ENCODE measurements at places on chromosomes 4 and X. TPM values are rescaled to one million over a fixed set of nuclear protein-coding genes. Genes with fewer than 3 reads are reported as not detected.

GRCh38 chr4:66465111-66465510 lies 794.8 kb upstream of the EPHA5 start:
- H3K27me3 ChIP-seq: no peaks in the 10 kb centered on the region
- DNase-seq: no peak
- no peak overlapping the region for H3K27ac ChIP-seq
- peaks cover 9% of the 10 kb centered on the region for H3K4me1 ChIP-seq
- no peaks in the 10 kb centered on the region for H3K36me3 ChIP-seq
- H3K4me3 ChIP-seq: no peak overlapping the region

DNA sequence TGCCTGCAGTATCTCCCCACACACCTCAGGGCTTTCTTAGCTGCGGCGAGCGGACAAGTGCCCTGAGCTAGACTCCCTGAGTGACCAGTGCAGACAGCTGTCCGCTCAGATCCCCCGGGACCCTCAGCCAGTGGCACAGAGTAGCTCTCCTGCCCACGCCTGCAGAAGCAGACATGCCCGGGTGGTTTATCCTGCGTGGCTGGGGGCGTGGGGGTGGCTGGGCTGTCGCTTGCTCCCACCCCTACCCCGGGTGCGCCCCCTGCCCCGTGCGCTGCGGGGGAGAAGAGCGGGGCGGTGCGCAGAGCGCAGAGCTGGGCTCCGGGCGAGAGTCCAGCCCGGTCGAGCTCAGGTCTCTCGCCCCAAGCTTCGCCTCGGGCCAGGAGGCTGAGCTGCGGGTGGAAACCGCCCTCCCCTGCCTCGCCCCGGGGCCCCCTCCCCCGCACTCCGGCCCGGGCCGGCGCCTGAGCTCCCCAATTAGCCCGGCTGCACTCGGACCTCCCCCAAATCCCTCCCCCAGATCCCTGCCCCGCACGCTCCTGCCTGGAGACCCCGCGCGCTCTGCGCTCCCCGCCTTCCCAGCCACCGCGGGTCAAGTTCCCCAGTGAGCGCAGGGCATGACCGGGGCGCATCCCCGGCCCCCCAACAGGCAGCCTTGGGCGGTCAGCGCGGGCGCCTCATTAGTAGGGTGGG lies 11.7 kb upstream of the SHOX start:
- no peaks in the 10 kb centered on the region for H3K36me3 ChIP-seq
- no peak overlapping the region for H3K4me3 ChIP-seq
- no peak overlapping the region for H3K27ac ChIP-seq
- peaks cover 3% of the 10 kb centered on the region for H3K4me1 ChIP-seq

GRCh38 chrX:32745323-32745722 lies 466.0 kb downstream of the DMD start:
- no peaks in the 10 kb centered on the region for H3K27me3 ChIP-seq
- no peak overlapping the region for H3K27ac ChIP-seq
- no peak overlapping the region for H3K4me3 ChIP-seq

- peaks cover 10% of the 10 kb centered on the region for H3K4me1 ChIP-seq
- no peaks in the 10 kb centered on the region for H3K27me3 ChIP-seq
- H3K36me3 ChIP-seq: peaks cover 6% of the 10 kb centered on the region
- no peak overlapping the region for H3K27ac ChIP-seq
- no peak overlapping the region for H3K4me3 ChIP-seq
- no peak for DNase-seq
Measured at GRCh38 chrX:19839770-19840254, 47.6 kb downstream of the SH3KBP1 start.

- H3K27ac ChIP-seq: peak overlapping the region; percentile 54
- DNase-seq: no peak
- H3K36me3 ChIP-seq: no peaks in the 10 kb centered on the region
- peaks cover 2% of the 10 kb centered on the region for H3K27me3 ChIP-seq
Measured at GRCh38 chr4:37719021-37719420, 32.8 kb upstream of the RELL1 start.

- H3K4me1 ChIP-seq: no peaks in the 10 kb centered on the region
- H3K36me3 ChIP-seq: no peaks in the 10 kb centered on the region
- H3K27ac ChIP-seq: no peak overlapping the region
- H3K4me3 ChIP-seq: no peak overlapping the region
- no peak for DNase-seq
Measured at GRCh38 chr4:30600246-30601017, 119.7 kb upstream of the PCDH7 start.

- no peak for DNase-seq
- H3K4me1 ChIP-seq: no peaks in the 10 kb centered on the region
- H3K36me3 ChIP-seq: no peaks in the 10 kb centered on the region
- H3K27ac ChIP-seq: no peak overlapping the region
- no peaks in the 10 kb centered on the region for H3K27me3 ChIP-seq
Measured at GRCh38 chrX:101785142-101785541, 125.5 kb upstream of the ARMCX2 start.

- H3K36me3 ChIP-seq: peaks cover 12% of the 10 kb centered on the region
- no peak for DNase-seq
- no peaks in the 10 kb centered on the region for H3K27me3 ChIP-seq
- no peak overlapping the region for H3K27ac ChIP-seq
- no peak overlapping the region for H3K4me3 ChIP-seq
Measured at GRCh38 chr4:140955641-140956040, 177.6 kb downstream of the RNF150 start.

- H3K4me3 ChIP-seq: no peak overlapping the region
- no peak overlapping the region for H3K27ac ChIP-seq
- H3K4me1 ChIP-seq: no peaks in the 10 kb centered on the region
- no peaks in the 10 kb centered on the region for H3K27me3 ChIP-seq
- H3K36me3 ChIP-seq: no peaks in the 10 kb centered on the region
Measured at GRCh38 chr4:48193096-48193836, 59.2 kb upstream of the TXK start.

- DNase-seq: no peak
- peaks cover 10% of the 10 kb centered on the region for H3K4me1 ChIP-seq
- H3K4me3 ChIP-seq: no peak overlapping the region
- peaks cover 33% of the 10 kb centered on the region for H3K27me3 ChIP-seq
- H3K36me3 ChIP-seq: no peaks in the 10 kb centered on the region
- H3K27ac ChIP-seq: no peak overlapping the region
Measured at GRCh38 chr4:3671571-3672464, 94.4 kb upstream of the ADRA2C start.

- no peak for DNase-seq
- no peaks in the 10 kb centered on the region for H3K27me3 ChIP-seq
- H3K4me1 ChIP-seq: peaks cover 12% of the 10 kb centered on the region
- H3K4me3 ChIP-seq: no peak overlapping the region
- no peak overlapping the region for H3K27ac ChIP-seq
Measured at GRCh38 chr4:99861120-99861905, 32.9 kb downstream of the LAMTOR3 start.

DNA sequence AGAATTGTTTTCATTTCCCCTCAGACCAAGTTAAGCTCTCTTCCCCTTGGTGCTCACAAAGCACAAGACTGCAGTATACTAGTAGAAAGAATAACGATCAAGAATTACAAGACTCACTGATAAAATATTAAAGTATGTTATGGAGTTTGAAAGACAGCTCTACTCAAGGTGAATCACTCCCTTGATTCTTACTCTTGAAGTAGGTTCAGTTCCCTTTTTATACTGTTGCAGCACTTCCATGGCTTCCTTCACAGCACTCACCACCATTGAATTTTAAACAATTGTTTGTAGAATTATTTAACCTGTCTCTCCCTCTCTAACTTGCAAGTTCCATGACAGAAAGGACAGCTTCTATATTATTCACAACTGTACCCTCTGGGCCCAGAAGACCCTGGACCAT lies 42.2 kb downstream of the CASK start:
- H3K4me3 ChIP-seq: no peak overlapping the region
- H3K4me1 ChIP-seq: no peaks in the 10 kb centered on the region
- H3K36me3 ChIP-seq: peaks cover 1% of the 10 kb centered on the region
- no peaks in the 10 kb centered on the region for H3K27me3 ChIP-seq

DNA sequence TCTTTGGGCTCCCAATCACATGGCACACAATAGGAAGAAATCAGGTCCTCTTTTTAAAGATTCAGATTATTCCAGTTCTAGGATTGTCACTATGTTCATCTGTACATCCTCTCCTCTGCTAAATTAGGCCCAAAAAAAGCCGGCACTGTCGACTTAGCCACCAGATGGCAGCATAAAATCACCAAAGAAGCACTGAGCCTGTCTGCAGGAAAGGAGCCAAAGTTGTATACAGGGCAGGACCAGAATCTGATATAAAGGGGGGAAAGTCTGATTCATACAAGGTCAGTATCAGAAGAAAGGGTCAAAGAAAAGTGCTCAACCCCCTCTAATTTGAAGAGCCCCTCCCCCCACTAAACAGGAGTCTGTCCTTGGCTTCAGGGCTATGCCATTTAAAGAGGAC lies 292.5 kb downstream of the CHIC1 start:
- H3K4me1 ChIP-seq: peaks cover 6% of the 10 kb centered on the region
- no peak overlapping the region for H3K27ac ChIP-seq
- no peaks in the 10 kb centered on the region for H3K27me3 ChIP-seq
- DNase-seq: peak; percentile 78

DNA sequence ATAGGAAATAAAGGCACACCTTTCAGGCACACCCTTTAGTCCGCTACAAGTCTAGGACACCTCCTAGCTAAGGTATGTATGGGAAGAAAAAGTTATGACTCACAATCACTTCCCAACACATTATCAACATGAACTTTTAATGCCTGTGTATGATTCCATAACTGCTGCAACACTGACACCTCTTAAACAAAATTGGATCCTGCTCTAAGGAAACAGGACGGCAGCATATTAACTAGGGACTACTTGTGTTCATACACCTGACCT lies 2.4 kb upstream of the PPP3CA start:
- H3K27ac ChIP-seq: no peak overlapping the region
- no peaks in the 10 kb centered on the region for H3K36me3 ChIP-seq
- peaks cover 15% of the 10 kb centered on the region for H3K27me3 ChIP-seq
- DNase-seq: no peak
- peaks cover 12% of the 10 kb centered on the region for H3K4me1 ChIP-seq

- H3K27me3 ChIP-seq: no peaks in the 10 kb centered on the region
- H3K27ac ChIP-seq: no peak overlapping the region
- no peaks in the 10 kb centered on the region for H3K36me3 ChIP-seq
- no peak for DNase-seq
Measured at GRCh38 chr4:83753260-83753659, 217.4 kb downstream of the GPAT3 start.

DNA sequence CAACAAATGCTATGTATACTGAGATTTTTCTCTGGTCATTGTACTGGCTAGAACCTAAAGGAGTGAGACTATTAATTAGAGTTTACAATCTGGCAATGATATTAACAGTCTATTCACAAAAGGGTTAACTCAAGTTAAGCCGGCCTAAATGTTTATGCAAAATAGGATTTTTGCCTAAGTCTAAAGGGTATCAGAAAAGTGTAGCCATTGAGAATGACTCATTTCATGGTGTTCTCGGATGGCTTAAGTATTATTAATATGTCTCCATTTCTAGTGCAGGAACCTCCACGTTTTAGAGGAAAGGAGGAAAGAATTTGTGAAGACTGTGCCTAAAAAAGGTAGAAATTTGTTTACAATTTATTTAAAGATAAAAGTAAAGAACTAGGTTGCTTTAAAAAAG lies 29.8 kb downstream of the DYNLT3 start:
- DNase-seq: no peak
- no peaks in the 10 kb centered on the region for H3K36me3 ChIP-seq
- no peak overlapping the region for H3K4me3 ChIP-seq
- H3K27me3 ChIP-seq: no peaks in the 10 kb centered on the region
- no peak overlapping the region for H3K27ac ChIP-seq

DNA sequence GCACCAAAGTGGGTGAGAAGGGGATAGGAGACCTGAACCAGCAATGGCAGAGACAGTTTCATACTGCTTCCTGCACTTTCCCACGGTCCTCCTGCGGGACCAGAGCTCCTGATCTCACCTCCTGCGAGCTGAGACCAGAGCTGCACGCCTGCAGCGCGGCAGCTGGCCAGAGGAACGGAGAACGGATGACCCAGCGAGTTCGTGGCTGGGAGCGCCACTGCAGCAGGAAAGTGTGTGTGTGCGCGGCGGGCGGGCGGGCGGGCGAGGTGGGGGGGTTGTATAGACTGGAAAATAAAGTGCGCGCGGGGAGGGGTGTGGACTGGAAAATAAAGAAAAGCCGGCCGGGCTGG lies 16.5 kb downstream of the MCF2 start:
- no peak for DNase-seq
- peak overlapping the region; percentile 66 for H3K4me3 ChIP-seq
- no peak overlapping the region for H3K27ac ChIP-seq
- no peaks in the 10 kb centered on the region for H3K36me3 ChIP-seq
- peaks cover 3% of the 10 kb centered on the region for H3K4me1 ChIP-seq

DNA sequence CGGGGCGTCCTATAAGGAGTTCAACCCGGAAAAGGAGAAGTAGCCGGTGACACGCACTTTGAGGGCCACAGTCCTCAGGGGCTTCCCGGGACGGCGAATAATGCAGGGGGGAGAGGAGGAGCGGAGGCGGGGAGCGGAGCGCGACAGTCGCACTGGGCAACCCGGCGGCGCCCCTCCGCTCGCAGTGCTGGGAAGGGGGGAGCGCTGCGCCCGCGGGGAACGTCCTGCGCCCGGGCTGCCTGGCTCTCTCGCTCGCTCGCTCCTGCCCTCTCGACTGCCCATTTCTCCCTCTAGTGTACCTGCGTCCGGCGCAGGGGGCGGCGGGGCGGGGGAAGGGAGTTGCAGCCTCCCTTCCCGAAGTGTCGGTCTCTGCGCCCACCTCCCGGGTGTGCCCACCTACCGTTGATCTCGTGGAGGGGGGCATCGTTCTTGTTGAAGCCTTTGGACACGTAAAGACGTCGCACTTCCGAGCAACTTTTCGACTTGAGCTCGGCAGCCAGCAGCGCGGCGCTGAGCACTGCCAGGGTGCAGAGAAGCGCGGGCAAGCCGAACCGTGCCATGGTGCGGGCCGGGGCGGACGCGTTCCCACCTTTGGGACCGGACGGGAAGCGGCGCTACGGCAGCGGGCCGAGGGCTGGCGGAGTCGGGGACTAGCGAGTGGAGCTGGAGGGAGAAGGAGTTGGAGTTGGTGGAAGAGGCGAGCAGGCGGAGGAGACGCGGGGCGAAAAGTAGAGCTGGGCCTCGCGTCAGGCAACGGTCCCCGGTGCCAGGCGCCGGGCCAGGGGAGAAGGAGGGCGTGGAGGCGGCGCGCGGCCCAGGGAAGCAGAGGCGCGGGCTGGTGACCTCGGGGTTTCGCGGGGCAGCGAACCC lies 648 bp downstream of the GPC4 start:
- DNase-seq: peak; percentile 66
- H3K27me3 ChIP-seq: peaks cover 75% of the 10 kb centered on the region
- peak overlapping the region; percentile 90 for H3K4me3 ChIP-seq

DNA sequence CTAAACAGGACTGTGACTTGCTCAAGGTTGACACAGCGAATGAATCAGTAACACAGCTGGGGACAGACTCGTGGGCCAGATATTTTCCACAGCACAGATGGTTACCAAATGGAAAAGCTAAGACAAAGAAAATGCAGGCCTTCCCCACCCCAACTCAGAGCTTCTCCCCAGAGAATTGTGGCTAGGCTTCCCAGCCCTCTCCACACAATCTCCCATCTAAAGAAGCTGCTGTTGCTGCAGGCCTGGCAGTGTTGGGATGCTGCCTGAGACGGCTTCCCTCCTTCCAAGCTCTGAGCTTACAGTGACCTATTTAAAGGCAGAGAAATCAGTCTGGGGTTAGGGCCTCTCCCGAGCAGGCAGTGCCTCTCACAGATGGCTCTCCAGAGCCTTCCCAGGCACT lies 46.5 kb upstream of the PGRMC1 start:
- H3K27ac ChIP-seq: peak overlapping the region; percentile 8
- no peaks in the 10 kb centered on the region for H3K27me3 ChIP-seq
- no peak overlapping the region for H3K4me3 ChIP-seq

The SUPT20HL1 gene
- not detected for total RNA-seq

The SMIM14 gene
- 16.7 TPM for total RNA-seq

The AMER1 gene
- 15.0 TPM for total RNA-seq

The STATH gene
- total RNA-seq: not detected

The PNPLA4 gene
- total RNA-seq: 16.5 TPM

The SAGE1 gene
- total RNA-seq: not detected

The OPRPN gene
- total RNA-seq: not detected

The RHOXF2 gene
- total RNA-seq: not detected
